Neural crest cell (in vitro differentiated cells): ENCODE measurements at places on chromosomes 7 and 10. TPM values are rescaled to one million over a fixed set of nuclear protein-coding genes. Genes with fewer than 3 reads are reported as not detected.
A peak's percentile ranks its signal among the peaks of the same experiment; 100 is the strongest.

- DNase-seq = no peak
These were observed 88.8 kb upstream of the PDE1C start for GRCh38 chr7:32158751-32159745.

- no peak for DNase-seq
These were observed 153.7 kb upstream of the NPVF start for GRCh38 chr7:25381818-25382589.

The CYTH3 gene
- total RNA-seq = 24.1 and 28.7 TPM in 2 replicates

GRCh38 chr7:37781156-37781555, 67.2 kb upstream of the NME8 start:
- no peak for DNase-seq

GRCh38 chr10:60898321-60898720, 45.7 kb downstream of the RHOBTB1 start:
- DNase-seq = no peak

The DYNC1I1 gene
- total RNA-seq = 0.71 and 0.79 TPM in 2 replicates

The GRM3 gene
- 2.9 and 3.4 TPM in 2 replicates for total RNA-seq

DNA sequence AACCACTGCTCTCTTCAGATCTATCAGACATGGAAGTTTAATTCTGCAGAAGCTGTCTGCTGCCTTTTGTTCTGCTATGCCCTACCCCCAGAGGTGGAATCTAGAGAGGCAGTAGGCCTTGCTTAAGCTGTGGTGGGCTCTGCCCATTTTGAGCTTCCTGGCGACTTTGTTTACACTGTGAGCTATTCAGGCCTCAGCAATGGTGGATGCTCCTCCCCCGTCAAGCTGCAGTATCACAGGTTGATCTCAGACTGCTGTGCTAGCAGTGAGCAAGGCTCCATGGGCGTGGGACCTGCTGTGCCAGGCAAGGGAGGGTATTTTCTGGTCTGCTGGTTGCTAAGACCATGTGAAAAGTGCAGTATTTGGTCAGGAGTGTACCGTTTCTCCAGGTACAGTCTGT, 45.1 kb upstream of the CDK14 start:
- no peak for DNase-seq

GRCh38 chr7:102721-103120, 89.7 kb upstream of the FAM20C start:
- no peak for DNase-seq

- DNase-seq = no peak
These were observed 61.9 kb downstream of the SYPL1 start for GRCh38 chr7:106050002-106050745.

- DNase-seq = peak; percentile 14
These were observed 69.2 kb downstream of the ARMC3 start for GRCh38 chr10:22997096-22997495.

DNA sequence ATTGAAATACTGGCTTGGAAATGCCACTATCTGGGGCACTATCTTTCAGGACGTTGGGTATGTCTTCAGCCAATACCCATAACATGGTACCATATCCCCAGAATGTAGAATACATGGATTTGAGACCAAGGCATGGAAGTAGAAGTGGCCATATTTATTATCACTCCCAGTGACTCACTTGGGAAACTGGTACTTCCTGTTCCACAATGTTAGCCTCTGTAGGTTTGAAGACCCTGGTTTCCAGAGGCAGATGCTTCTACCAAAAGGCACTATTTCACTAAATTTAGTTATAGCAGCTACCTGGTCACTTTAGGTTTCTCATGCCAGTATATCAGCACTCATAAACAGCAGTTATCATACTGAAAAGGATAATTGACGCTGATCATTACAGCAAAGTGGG, 184.2 kb downstream of the CCDC71L start:
- no peak for DNase-seq

GRCh38 chr10:70233939-70234300, 691 bp upstream of the PPA1 start:
- no peak for DNase-seq

DNA sequence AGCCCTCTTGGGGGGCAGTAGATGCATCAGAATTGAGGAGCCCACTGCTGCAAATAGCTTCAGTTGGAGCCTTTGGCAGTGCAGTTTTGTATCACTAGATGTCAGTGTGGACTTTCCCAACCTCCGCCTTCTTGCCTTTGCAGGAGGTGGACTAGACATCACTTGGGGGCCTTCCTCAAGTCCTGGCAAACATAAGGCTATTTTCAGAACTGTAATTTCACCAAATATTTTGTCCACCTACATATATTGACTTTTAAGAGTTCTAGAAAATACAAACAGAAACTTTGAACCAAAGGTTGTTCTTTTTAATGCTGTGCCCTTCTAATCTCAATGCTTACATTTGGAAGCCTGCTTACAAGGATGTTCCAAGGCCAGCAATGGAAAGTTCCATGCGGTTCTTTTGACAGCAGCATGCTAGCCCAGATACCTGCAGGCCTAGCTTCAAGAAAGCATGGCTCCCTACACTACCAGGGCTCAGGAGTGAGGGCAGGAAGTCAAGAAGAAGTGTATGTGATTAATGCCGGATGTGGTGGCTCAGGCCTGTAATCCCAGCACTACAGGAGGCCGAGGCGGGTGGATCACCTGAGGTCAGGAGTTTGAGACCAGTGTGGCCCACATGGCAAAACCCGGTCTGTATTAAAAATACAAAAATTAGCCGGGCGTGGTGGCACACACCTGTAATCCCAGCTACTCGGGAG, 8.0 kb upstream of the ZNRF2 start:
- DNase-seq = peak; percentile 39

GRCh38 chr7:115146148-115146547, 224.3 kb downstream of the MDFIC start:
- DNase-seq = no peak
